ENCODE measurements at places on chromosomes 12 and 14. TPM values are rescaled to one million over a fixed set of nuclear protein-coding genes. Genes with fewer than 3 reads are reported as not detected.

MYL6B gene
- polyA plus RNA-seq, result 9.3 TPM

CRIP2 gene
- 30.2 TPM for polyA plus RNA-seq

SLC6A13 gene
- not detected for polyA plus RNA-seq

EML5 gene
- polyA plus RNA-seq, result not detected

B3GNT4 gene
- polyA plus RNA-seq, result 0.82 TPM

TMEM119 gene
- polyA plus RNA-seq, result not detected

MSRB3 gene
- polyA plus RNA-seq, result 3.2 TPM

AVPR1A gene
- polyA plus RNA-seq, result not detected

MIPOL1 gene
- not detected for polyA plus RNA-seq

RNASE7 gene
- not detected for polyA plus RNA-seq

CFAP251 gene
- not detected for polyA plus RNA-seq

TMEM63C gene
- polyA plus RNA-seq, result 0.64 TPM

ADAM21 gene
- not detected for polyA plus RNA-seq

VWF gene
- polyA plus RNA-seq, result 0.10 TPM

OR10G3 gene
- not detected for polyA plus RNA-seq

NDUFA12 gene
- 345 TPM for polyA plus RNA-seq

NABP2 gene
- 8.8 TPM for polyA plus RNA-seq

AJUBA gene
- 0.21 TPM for polyA plus RNA-seq

ADSS1 gene
- polyA plus RNA-seq, result 2.4 TPM

MFAP5 gene
- not detected for polyA plus RNA-seq

SALL2 gene
- polyA plus RNA-seq, result 1.2 TPM

EXD2 gene
- polyA plus RNA-seq, result 2.2 TPM

KCNMB4 gene
- 0.70 TPM for polyA plus RNA-seq

EIF2B2 gene
- polyA plus RNA-seq, result 57.4 TPM

CRIP1 gene
- polyA plus RNA-seq, result 940 TPM

LTA4H gene
- polyA plus RNA-seq, result 65.9 TPM

IQSEC3 gene
- not detected for polyA plus RNA-seq

GCH1 gene
- 53.2 TPM for polyA plus RNA-seq

CD9 gene
- polyA plus RNA-seq, result 2.1 TPM

PAX9 gene
- polyA plus RNA-seq, result 0.07 TPM

DDIT3 gene
- polyA plus RNA-seq, result 22.8 TPM

PLEKHH1 gene
- polyA plus RNA-seq, result 0.22 TPM

SYNJ2BP gene
- polyA plus RNA-seq, result 18.3 TPM

VAMP1 gene
- 7.8 TPM for polyA plus RNA-seq

CACNA2D4 gene
- polyA plus RNA-seq, result 20.0 TPM

RGS6 gene
- 0.37 TPM for polyA plus RNA-seq

FGF23 gene
- not detected for polyA plus RNA-seq

FAM186B gene
- polyA plus RNA-seq, result not detected

IFNG gene
- polyA plus RNA-seq, result 16.9 TPM

CLEC2A gene
- polyA plus RNA-seq, result not detected

CYP46A1 gene
- not detected for polyA plus RNA-seq

BMP4 gene
- polyA plus RNA-seq, result not detected

ESR2 gene
- polyA plus RNA-seq, result 0.32 TPM

FBXO34 gene
- 25.0 TPM for polyA plus RNA-seq

KRT6C gene
- not detected for polyA plus RNA-seq

IGF1 gene
- polyA plus RNA-seq, result not detected

SLC25A29 gene
- 4.6 TPM for polyA plus RNA-seq

C12orf56 gene
- polyA plus RNA-seq, result not detected

KMT2D gene
- polyA plus RNA-seq, result 1.1 TPM

All from immature natural killer cell (primary cell).